GM04504 (cell line): ENCODE measurements at places on chromosomes 11 and 22.

DNA sequence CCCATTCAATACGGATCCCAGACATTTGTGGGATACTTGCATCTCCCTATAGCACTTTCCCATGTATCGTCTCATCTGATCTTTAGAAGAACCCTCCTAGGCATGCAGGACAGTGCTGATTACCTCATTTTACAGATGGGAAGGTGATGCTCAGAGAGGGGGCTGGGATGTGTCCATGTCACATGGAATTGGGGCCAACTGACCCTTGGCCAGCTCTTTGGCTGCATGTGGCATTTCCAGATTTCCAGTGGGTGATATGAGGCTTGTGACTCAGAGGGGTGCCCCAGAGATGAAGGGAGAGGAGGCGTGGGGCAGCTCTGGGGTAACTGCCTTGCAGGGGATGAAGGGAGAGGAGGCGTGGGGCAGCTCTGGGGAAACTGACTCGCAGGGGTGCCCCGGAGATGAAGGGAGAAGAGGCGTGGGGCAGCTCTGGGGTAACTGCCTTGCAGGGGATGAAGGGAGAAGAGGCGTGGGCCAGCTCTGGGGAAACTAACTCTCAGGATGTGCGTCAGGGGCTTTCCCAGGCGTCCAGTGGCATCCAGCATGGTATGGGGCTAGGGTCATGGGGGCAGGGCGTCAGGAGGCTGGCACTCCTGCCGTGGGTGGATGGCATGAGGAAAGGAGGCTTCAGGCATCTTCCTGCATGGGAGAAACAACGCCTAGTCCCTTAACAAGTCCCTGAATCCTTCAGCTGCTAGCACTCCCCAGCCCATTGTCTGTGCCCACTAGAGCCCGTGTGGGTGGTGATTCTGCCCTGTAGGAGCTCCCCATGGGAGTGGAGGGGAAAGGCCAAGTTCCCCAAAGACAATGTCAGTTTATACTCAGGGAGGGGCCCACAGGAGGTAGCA, 11.9 kb upstream of the CERK start:
- DNase-seq: no peak

GRCh38 chr11:62905927-62906531, 15.1 kb downstream of the CHRM1 start:
- peak; percentile 58 for DNase-seq

DNA sequence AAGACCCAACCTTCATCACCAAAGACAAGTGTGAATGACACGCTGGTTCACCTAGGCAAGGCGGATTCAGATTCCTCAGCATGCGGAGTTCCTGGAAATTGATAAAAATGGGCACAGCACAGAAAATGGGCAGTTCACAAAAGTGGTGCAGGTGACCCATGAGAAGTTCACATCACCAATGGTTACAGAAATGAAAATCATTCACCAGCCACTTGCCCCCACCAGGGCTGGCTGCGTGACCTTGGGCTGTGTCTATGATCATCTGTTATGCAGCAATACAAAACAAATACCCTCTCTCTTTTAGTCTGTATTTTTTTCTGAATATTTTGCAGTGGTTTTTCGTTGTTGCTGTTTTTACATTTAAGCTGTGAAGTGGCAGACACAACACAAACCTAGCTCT, 415.9 kb downstream of the TBC1D22A start:
- no peak for DNase-seq

- DNase-seq: no peak
Measured at GRCh38 chr11:57460022-57460757, at the start of gene RTN4RL2. TSS of gene RTN4RL2 (plus strand) at chr11:57460528. CDS start at chr11:57460866, 338 bp downstream.

DNA sequence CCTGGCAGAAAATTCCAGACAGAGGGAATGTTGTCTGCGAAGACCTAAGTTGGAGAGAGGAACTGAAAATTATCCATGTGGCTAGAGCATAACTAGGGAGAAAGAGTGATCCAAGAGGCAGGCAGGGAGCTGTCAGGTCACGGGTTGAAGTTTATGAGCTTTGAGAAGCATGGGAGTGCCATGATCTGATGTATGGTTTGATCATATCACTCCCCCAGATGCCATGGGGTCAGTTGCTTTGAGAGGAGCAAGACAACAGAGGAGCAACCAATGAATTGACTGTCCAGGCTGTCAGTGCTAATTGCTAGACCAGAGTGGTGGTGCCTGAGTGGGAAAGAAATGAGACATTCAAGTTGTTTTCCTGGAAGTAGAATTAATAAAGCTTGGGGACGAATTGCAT, 54.0 kb downstream of the CYB5R2 start:
- DNase-seq: no peak

- no peak for DNase-seq
Measured at GRCh38 chr22:40392618-40393017, 22.2 kb downstream of the SGSM3 start.

DNA sequence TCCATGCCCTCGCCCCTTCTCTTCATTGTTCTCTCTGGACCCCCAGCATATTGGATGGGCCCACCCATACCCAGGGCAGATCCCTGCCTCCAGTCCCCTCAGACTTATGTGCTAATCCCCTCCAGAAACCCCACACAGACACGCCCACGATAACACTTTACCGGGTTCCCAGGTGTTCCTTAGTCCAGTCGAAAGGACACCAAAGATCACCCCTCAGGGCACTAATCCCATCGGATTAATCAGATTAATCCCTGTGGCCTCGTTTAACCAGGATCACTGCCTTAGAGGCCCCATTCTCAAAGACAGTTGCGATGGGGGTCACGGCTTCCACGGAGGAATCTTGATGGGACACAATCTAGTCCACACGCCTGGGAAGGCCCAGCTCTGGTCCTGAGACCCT, 80.8 kb downstream of the SHANK2 start:
- DNase-seq: no peak

GRCh38 chr22:41857155-41857859, 24.4 kb downstream of the SREBF2 start:
- DNase-seq: no peak

GRCh38 chr22:34769361-34769760, 296.6 kb upstream of the ISX start:
- no peak for DNase-seq
